ENCODE measurements at places on chromosomes 4 and X.

DNA sequence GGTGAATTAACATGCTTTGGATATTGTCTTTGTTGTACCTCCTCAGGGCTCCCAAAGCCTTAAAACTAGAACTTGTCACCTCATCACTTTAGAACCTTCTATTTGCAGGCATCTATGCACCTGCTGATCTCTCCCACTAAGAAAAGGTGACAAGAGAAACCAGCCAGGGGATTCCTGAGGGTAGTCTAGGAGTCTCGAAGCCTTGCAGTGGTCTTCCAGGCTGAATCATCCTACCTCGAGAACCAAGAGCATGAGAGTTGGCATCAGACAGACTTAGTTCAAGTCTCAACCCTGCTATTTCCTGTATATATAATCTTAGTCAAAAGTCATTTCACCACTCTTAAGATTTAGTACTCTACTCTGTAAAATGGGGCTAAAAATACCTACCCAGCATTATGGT, 29.6 kb downstream of the RTL5 start:
- no peak for DNase-seq

GRCh38 chr4:64079316-64079715, 329.9 kb downstream of the TECRL start:
- DNase-seq, result no peak

GRCh38 chr4:39922399-39922798, 55.3 kb downstream of the PDS5A start:
- DNase-seq, result no peak

GRCh38 chrX:103063191-103063845, 653 bp downstream of the BEX1 start:
- DNase-seq, result no peak

- DNase-seq, result no peak
Observed at GRCh38 chr4:15515106-15515505, 45.4 kb downstream of the CC2D2A start.

GRCh38 chrX:27599928-27600327, 9.8 kb downstream of the DCAF8L2 start:
- no peak for DNase-seq

DNA sequence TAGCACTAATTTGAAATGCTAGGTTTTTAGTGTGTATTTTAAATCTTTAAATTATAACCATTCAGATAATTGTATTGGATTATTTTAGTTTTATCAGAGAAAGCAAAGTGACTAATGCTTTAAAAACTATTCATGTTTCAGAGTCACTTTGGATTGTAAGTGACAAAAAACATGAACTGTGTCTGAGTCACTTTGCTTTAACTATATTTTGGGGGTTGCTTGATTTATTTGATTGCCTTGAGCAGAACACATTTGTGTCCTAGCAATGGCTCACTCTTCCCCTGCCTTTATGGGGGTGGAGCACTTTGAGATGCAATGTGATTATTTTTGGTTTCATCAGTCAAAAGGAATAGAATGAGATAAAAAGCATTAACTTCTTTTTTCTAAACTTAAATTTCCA, 188.4 kb upstream of the ARX start:
- DNase-seq, result no peak

DNA sequence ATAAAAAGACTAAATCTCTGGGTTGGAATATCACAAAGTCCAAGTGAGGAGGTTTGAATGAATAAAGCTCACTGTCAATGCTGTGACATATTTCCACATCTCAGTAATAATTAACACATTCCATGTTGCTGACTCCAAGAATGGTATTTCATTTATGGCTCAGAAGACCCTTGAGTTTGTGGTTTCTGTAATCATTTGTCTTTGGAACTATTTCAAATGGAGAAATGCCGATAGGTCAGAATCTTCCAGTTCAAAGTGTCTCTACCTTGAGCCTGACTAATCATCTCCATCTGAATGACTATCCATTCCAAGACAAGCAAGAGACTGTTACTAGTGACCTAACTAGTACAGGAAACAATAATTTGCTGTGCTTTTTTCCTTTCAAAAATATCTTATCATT, 24.2 kb upstream of the SLC2A9 start:
- DNase-seq, result peak; percentile 30

- peak; percentile 13 for DNase-seq
Observed at GRCh38 chr4:17027495-17027894, 129.1 kb upstream of the LDB2 start.

GRCh38 chrX:44873415-44874276, 658 bp downstream of the KDM6A start:
- no peak for DNase-seq

- no peak for DNase-seq
Observed at GRCh38 chr4:78653655-78654054, 102.1 kb downstream of the ANXA3 start.

DNA sequence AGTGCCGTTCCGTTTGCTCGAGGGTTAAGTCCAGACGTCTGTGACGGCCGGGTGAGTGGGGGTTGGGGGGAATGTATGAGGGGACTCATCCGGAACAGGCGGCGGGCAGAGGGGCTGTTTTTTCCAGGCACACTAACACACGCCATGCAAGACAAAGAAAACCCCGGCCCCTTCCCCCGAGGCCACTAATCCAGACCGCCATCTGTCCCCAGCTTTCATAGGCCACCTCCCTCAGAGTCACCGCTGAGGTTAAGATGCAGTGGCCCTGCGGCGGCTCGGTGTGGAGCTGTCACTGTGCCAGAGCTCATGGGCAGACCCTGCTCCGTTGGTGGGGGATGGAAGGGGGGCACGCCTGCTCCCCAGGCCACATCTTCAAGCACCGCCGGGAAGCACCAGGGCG, 34.1 kb downstream of the SORCS2 start:
- no peak for DNase-seq

DNA sequence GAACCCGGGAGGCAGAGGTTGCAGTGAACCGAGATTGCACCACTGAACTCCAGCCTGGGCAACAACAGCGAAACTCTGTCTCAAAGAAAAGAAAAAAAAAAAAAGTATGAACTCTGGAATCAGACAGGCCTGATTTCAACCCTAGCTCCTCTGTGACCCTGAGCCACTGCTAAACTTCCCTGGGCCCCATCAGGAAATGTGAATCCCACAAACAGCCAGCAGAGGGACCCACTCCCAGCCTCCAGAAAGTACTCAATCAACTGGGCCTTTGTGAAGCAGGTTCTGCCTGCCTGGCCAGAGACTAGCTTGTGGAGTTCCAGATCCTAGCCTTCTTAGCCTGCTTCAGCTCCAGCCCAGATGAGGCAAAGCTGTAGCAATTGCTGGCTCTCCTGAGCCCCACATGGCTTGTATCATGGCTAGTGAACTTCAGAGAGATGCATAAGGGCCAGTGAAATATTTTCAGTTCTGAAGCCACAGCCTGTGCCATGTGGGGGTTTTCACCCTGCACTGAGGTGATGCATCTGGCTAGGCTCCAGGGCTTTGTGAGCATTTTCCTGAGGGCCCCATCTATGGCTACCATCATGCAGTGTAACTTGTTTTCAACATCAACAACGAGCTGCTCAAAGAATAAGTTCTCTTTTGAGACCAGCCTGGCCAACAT, 7.2 kb upstream of the IDS start:
- DNase-seq, result peak; percentile 13

DNA sequence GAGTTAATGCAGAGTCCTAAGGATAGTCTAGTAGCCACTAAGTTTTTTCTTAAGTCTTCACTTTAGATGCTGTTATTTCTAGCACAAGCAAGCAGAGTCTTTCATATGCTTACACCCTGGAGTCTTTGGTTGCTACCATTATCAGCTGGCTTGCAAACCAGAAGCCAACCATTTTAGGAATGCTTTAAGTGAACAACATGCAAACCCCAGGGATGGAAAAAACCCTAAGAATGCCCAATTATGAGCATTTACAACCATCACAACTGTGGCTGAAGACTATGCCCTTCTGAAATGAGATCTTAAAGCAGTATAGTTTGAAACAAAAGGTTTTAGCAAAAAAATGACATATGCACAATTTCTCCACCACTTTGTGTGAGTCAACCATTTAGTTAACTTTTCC, 6.6 kb downstream of the MID1IP1 start:
- no peak for DNase-seq

- DNase-seq, result no peak
Observed at GRCh38 chr4:87762311-87762710, 37.0 kb upstream of the IBSP start.

- DNase-seq, result no peak
Observed at GRCh38 chrX:153365670-153366069, 31.7 kb downstream of the ZNF275 start.

GRCh38 chr4:74855879-74856278, 61.6 kb upstream of the BTC start:
- no peak for DNase-seq

DNA sequence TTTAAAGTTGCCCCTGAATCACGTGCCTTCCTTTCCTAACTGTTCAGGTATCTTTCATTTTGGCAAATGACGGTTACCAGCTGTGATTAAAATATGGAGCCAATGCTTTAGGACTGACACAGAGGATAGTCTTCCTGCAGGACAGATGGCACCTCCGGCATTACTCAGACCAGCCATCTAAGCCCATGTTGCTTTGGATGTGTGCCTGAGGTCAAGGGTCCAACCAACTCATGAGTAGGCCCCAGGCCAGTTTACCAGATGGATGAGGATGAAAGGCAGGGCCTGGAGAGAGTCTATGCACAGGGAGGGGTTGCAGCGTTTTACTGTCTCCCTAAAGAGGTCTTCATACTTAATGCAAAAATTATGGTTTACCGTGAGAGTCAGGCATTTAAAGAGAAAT, 174.0 kb upstream of the GATB start:
- DNase-seq, result no peak

- peak; percentile 12 for DNase-seq
Observed at GRCh38 chr4:183840311-183840710, 64.8 kb upstream of the STOX2 start.

DNA sequence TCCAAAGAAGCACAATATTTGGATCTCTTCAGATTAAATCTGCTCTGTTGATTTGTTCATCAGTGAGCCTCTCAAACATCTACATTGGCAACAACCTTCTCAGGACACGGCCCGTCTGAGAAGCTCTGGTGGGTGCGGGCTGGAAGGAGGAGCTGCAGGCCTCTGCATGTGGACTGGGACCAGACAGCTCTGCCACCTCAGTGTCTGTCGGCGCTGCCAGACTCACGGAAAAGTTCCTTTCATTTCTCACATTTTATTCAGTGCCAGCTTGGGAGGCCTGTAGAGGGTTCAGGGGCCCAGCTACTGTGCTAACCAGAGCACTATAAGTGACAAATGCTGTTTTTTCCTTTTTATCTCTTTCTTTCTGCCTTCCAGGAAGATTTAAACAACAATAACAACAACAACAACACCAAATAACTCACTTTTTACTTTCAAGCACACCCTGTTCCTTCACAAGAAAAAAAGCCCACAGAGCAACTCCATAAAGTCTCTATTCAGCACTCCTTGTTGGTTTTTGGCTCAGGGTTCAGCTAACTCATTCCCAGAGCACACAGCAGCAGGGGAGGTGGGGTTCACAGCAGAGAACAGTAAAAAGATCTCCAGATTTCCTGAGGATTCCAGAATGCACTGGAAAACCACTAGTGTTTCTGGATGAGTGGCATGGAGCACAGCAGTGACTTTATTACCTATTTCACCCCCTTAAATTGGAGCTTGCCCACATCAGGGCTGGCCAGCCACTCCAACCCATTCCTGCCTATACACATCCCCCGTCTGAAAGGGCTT, 23.2 kb upstream of the HOPX start:
- DNase-seq, result no peak

- no peak for DNase-seq
Observed at GRCh38 chr4:176273736-176274135, 4.7 kb upstream of the ASB5 start.

DNA sequence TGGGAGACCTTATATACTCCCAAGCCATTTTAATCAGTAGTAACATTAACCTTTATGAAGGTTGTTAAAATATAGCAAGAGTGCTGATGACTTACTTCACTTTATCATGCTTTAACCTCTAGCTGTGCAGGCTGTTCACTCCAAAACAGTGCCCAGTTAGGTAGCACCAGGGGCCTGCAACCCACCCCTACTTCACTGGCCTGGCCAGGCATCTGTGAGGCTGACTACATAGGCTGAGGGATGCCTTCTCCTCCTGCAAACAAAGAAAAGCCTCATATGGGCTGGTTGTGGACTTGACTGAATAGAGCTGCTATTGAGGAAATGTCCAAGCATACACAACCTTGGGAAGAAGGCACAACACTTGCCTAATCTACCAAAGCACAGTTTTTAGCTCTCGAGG, 172.8 kb downstream of the SHROOM3 start:
- DNase-seq, result no peak

GRCh38 chr4:157222771-157223160, 2.2 kb downstream of the GRIA2 start:
- no peak for DNase-seq

DNA sequence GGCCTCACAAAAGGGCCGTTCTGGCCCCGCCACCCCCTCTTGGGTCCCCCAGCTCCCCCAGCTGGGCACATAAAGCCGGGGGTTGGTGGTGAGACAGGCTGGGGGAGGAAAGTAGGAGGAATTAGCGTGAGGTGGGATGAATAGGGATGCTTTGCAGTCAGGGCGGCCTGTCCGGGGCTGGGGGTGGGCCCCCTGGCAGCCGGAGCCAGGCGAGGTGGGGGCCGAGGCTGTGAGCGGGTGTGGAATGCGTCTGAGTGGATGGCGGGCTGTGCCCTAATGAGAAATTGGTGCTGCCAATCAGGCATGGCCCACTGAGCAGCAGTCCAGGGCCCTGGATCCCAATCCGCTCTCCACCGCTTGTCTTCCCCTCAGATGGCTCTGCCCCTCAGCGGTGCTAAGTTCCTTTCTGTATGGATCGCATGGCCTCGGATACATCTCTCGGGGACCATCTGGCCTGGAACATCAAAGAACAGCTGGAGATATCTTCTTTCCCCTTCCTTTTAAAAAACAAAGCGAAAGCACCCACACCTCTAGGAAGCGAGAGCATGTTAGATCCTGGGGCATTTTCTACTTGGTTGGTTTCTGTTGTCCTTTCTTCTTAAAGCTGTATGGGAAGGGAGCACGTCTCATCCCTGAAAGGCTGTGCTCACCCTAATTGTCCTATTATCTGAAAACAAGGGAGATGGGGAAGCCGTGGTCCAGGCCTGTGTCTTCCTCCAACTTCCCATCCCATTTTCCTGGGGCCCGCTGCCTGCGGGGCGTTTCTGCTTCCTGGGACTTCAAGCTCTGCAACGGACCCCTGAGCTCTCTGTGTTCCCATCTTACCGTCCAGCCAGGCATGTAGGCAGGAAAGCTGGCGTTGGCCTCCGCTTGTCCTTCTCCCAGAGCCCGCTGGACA, 106.9 kb downstream of the SORCS2 start:
- DNase-seq, result no peak

GRCh38 chr4:20326977-20327376, 75.3 kb downstream of the SLIT2 start:
- DNase-seq, result no peak

GRCh38 chr4:165138843-165139242, 26.2 kb upstream of the TMEM192 start:
- no peak for DNase-seq

- DNase-seq, result no peak
Observed at GRCh38 chr4:112700679-112701078, 63.7 kb downstream of the LARP7 start.

Measured in SW 1271 (cell line).